ENCODE measurements at places on chromosomes 12 and 14. TPM values are rescaled to one million over a fixed set of nuclear protein-coding genes. Genes with fewer than 3 reads are reported as not detected.

GRCh38 chr14:51792809-51793208 is 67.6 kb upstream of the GNG2 start:
- peaks cover 28% of the 10 kb centered on the region for H3K27me3 ChIP-seq
- no peaks in the 10 kb centered on the region for H3K36me3 ChIP-seq
- H3K4me3 ChIP-seq: no peak overlapping the region
- no peak overlapping the region for H3K27ac ChIP-seq
- no peak for DNase-seq
- H3K4me1 ChIP-seq: no peaks in the 10 kb centered on the region

DNA sequence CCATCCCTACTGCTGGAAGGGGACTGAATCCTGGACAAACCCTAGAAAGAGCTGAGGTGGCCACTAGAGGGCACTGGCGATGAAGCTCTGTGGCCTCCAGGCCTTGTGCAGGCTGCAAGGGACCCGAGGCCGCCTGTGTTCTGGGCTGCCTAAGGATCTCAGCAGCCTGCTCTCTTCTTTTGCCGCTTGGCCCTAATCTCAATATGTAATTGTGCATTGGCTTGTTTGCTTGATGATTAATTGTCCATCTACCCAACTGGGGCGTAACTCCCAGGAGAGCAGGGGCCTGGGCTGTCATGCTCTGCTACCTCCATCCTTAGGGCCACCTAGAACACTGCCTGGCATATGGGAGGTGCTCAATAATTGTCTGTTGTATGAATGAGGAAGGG is 73.8 kb downstream of the SYNE3 start:
- no peaks in the 10 kb centered on the region for H3K27me3 ChIP-seq

- H3K27ac ChIP-seq: peak overlapping the region; percentile 91
- H3K4me3 ChIP-seq: no peak overlapping the region
- DNase-seq: no peak
- H3K36me3 ChIP-seq: no peaks in the 10 kb centered on the region
Observed at GRCh38 chr12:9027161-9028059, 38.1 kb downstream of the KLRG1 start.

- peaks cover 31% of the 10 kb centered on the region for H3K4me1 ChIP-seq
- H3K36me3 ChIP-seq: peaks cover 8% of the 10 kb centered on the region
- peaks cover 7% of the 10 kb centered on the region for H3K27me3 ChIP-seq
- H3K4me3 ChIP-seq: no peak overlapping the region
- no peak overlapping the region for H3K27ac ChIP-seq
Observed at GRCh38 chr12:51028126-51028812, 2.1 kb upstream of the SLC11A2 start.

- H3K36me3 ChIP-seq: no peaks in the 10 kb centered on the region
- H3K4me3 ChIP-seq: no peak overlapping the region
- no peak overlapping the region for H3K27ac ChIP-seq
- H3K27me3 ChIP-seq: peaks cover 38% of the 10 kb centered on the region
- no peaks in the 10 kb centered on the region for H3K4me1 ChIP-seq
Observed at GRCh38 chr12:52944683-52945388, 4.1 kb upstream of the KRT18 start.

- no peak overlapping the region for H3K4me3 ChIP-seq
- no peak overlapping the region for H3K27ac ChIP-seq
Observed at GRCh38 chr12:65518771-65519170, 240.3 kb downstream of the MSRB3 start.

DNA sequence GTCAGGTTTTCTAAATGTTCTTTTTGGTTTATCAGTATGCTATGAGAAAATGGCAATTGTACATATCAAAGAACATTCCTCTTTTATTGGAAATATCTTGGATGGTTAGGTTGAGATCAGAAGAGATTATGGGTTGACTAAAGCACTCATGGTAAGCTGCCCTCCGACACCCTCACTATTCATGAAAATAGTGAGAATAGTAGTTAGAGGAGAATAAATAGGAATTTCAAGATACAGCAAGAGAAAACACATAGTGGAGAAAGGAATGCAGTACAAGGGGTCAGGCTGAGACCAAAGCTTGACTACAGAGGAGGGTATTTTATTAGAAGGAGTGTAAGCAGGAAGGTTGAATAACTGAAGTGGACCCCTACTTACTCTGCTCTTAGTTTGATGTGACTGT is 112.5 kb downstream of the PTPRQ start:
- no peak overlapping the region for H3K4me3 ChIP-seq
- no peaks in the 10 kb centered on the region for H3K4me1 ChIP-seq
- H3K36me3 ChIP-seq: no peaks in the 10 kb centered on the region
- H3K27me3 ChIP-seq: no peaks in the 10 kb centered on the region

GRCh38 chr12:122518908-122519307 is 7.8 kb downstream of the RSRC2 start:
- peaks cover 92% of the 10 kb centered on the region for H3K36me3 ChIP-seq
- H3K27ac ChIP-seq: peak overlapping the region; percentile 19
- no peak for DNase-seq

- no peaks in the 10 kb centered on the region for H3K36me3 ChIP-seq
- H3K4me3 ChIP-seq: no peak overlapping the region
- no peak overlapping the region for H3K27ac ChIP-seq
Observed at GRCh38 chr14:36701132-36701531, 39.5 kb downstream of the PAX9 start.

GRCh38 chr12:115199831-115200230 is 515.9 kb upstream of the TBX3 start:
- H3K27me3 ChIP-seq: no peaks in the 10 kb centered on the region
- no peak for DNase-seq
- H3K36me3 ChIP-seq: no peaks in the 10 kb centered on the region

GRCh38 chr14:71237556-71237955 is 330.3 kb downstream of the PCNX1 start:
- peaks cover 14% of the 10 kb centered on the region for H3K27me3 ChIP-seq
- H3K4me3 ChIP-seq: no peak overlapping the region
- peaks cover 9% of the 10 kb centered on the region for H3K4me1 ChIP-seq
- no peak overlapping the region for H3K27ac ChIP-seq

- H3K36me3 ChIP-seq: no peaks in the 10 kb centered on the region
- H3K4me3 ChIP-seq: no peak overlapping the region
- no peak overlapping the region for H3K27ac ChIP-seq
Observed at GRCh38 chr12:5969974-5970690, 25.1 kb upstream of the ANO2 start.

- peaks cover 27% of the 10 kb centered on the region for H3K27me3 ChIP-seq
- H3K4me3 ChIP-seq: no peak overlapping the region
- no peak overlapping the region for H3K27ac ChIP-seq
- peak; percentile 13 for DNase-seq
- no peaks in the 10 kb centered on the region for H3K36me3 ChIP-seq
Observed at GRCh38 chr14:34722723-34723545, 8.5 kb upstream of the CFL2 start.

GRCh38 chr12:11981121-11981733 is 89.5 kb upstream of the BCL2L14 start:
- peaks cover 63% of the 10 kb centered on the region for H3K4me1 ChIP-seq
- peak overlapping the region; percentile 98 for H3K27ac ChIP-seq
- peak; percentile 60 for DNase-seq
- H3K4me3 ChIP-seq: peak overlapping the region; percentile 33

GRCh38 chr12:8985213-8985754 is 4.1 kb upstream of the KLRG1 start:
- no peak for DNase-seq
- peaks cover under 1% of the 10 kb centered on the region for H3K36me3 ChIP-seq
- H3K27me3 ChIP-seq: peaks cover 6% of the 10 kb centered on the region
- no peak overlapping the region for H3K27ac ChIP-seq
- H3K4me3 ChIP-seq: no peak overlapping the region

GRCh38 chr14:89308232-89308959 is 108.6 kb downstream of the FOXN3 start:
- H3K4me3 ChIP-seq: no peak overlapping the region
- H3K27me3 ChIP-seq: no peaks in the 10 kb centered on the region
- no peak for DNase-seq
- H3K36me3 ChIP-seq: peaks cover 19% of the 10 kb centered on the region

DNA sequence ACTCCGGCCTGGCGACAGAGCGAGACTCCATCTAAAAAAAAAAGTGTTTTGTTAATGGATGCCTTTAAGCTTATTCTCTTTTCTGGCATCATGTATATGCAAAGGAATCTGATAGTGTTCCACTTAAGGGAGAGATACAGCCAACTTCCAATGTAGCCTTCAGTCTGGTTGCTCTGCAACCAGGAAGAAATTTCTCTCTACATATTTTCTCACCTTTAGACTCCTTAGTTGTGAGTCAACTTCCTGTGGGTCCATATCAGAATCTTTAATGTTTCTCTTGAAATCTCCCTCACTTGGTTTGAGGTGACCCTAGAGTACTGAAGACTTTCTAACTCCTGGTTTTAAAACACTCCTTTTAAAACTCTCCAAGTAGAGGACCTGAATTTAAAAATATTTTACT is 340.4 kb downstream of the SLC6A15 start:
- no peaks in the 10 kb centered on the region for H3K4me1 ChIP-seq
- no peaks in the 10 kb centered on the region for H3K27me3 ChIP-seq
- H3K36me3 ChIP-seq: no peaks in the 10 kb centered on the region
- no peak overlapping the region for H3K4me3 ChIP-seq
- DNase-seq: no peak

- H3K36me3 ChIP-seq: no peaks in the 10 kb centered on the region
- no peaks in the 10 kb centered on the region for H3K4me1 ChIP-seq
- no peak for DNase-seq
- no peak overlapping the region for H3K4me3 ChIP-seq
- no peak overlapping the region for H3K27ac ChIP-seq
Observed at GRCh38 chr14:95961481-95961880, 77.7 kb upstream of the C14orf132 start.

GRCh38 chr14:52299692-52300278 is 14.3 kb upstream of the PTGER2 start:
- no peak overlapping the region for H3K4me3 ChIP-seq
- peaks cover 35% of the 10 kb centered on the region for H3K4me1 ChIP-seq

DNA sequence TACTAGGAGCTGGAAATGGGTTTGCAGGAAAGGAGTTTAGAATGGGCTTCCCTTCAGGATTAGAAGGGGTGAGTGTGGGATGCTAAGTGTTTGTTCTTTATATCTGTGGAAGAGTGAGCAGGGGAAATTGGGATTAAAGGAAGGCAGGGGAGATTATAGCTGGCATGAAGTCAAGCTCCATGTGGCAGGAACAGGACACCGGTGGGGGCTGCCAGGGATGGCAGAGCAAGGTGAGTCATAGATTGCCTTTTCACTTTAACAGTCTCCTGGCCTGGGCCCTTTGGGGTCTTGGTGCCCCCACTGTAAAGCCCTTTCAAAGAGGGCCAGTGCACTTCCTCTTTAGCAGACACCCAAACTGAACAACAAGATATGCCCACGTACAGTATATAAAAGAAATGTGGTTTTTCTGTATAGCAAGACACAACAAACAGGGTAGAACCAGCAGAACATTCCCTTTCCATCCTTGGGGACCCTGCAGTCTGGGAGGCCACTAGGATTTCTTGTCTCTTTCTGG is 23.1 kb upstream of the FBXO21 start:
- no peak overlapping the region for H3K27ac ChIP-seq
- no peaks in the 10 kb centered on the region for H3K4me1 ChIP-seq
- no peak for DNase-seq

DNA sequence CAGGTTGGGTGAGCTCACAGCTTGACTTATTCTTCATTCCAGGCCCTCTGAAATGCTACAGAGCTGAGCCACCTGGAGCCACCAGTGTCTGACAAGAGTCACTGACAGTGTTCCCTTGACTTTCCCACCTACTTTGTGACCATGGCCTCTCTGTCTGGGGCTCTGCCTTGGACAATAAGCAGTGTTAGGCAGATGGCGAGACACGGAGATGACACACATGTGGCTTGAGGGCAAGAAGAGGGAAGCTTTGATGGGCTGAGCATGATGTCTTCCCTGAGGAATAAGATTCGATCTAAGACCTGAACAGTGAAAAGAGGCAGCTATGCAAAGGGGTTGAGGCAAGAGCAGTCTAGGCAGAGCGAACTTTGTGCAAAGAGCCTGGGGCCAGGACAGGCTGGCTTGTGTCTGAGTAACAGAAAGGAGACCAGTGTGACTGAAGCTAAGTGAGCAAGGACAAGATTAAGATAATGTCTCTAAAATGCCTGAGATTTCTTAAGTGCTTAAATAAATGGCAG is 105.5 kb downstream of the NUAK1 start:
- H3K4me1 ChIP-seq: peaks cover 13% of the 10 kb centered on the region
- H3K27ac ChIP-seq: no peak overlapping the region
- H3K4me3 ChIP-seq: no peak overlapping the region
- peaks cover 2% of the 10 kb centered on the region for H3K27me3 ChIP-seq

- no peak overlapping the region for H3K4me3 ChIP-seq
- peaks cover 91% of the 10 kb centered on the region for H3K36me3 ChIP-seq
- no peak for DNase-seq
- peak overlapping the region; percentile 82 for H3K27ac ChIP-seq
Observed at GRCh38 chr12:54522243-54522642, 24.7 kb downstream of the NCKAP1L start.

DNA sequence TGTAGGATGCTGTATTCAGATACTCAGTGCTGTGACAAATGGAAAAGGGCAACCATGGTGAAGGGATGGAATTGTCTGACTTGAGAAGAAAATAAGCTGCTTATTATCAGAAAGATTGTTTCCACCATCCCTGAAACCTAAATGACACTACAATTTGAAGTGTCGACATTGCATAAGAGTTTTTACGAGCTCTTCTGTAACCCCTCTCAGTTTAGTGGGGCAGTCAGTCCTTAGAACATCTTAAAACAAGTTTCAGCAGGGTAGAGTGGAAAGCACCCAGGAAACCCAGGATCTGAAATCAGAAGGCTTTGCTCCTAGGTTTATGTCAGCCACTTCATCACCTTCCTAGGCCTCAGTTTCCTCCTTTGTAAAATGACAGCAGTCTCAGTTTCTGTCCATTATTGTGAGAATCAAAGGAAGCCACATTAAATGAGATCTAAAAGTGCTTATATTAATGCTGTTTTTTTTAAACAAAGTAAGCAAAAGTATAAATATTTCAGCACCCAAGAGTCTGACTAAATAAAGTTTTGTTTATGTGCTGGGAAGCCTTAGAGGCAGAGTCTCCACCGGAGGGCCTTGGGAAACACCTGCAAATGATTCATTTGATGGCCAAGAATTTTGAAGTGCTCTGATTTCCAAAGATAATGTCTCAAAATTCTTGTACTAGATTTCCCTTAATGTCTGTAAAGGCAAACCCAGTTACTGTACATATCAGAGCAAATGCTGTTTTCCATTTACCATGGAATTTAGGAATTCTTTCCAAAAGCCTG is 1.8 kb downstream of the IFT43 start:
- no peak overlapping the region for H3K27ac ChIP-seq
- no peak for DNase-seq
- H3K27me3 ChIP-seq: peaks cover 22% of the 10 kb centered on the region

- no peak for DNase-seq
- H3K27ac ChIP-seq: no peak overlapping the region
- H3K4me3 ChIP-seq: peak overlapping the region; percentile 57
Observed at GRCh38 chr12:41932470-41932991, 212.1 kb downstream of the GXYLT1 start.

The ERBB3 gene
- 0.71 TPM for total RNA-seq

The GRIP1 gene
- total RNA-seq: not detected

The KIF26A gene
- total RNA-seq: 0.34 TPM

The GSKIP gene
- total RNA-seq: 21.4 TPM

The CEBPE gene
- total RNA-seq: not detected

The CLEC9A gene
- not detected for total RNA-seq

The TAS2R42 gene
- not detected for total RNA-seq

The SERPINA4 gene
- not detected for total RNA-seq

The ISM2 gene
- total RNA-seq: not detected

The LHX5 gene
- total RNA-seq: not detected

The SERPINA3 gene
- total RNA-seq: not detected

The KLRC4 gene
- not detected for total RNA-seq

The SRGAP1 gene
- 0.07 TPM for total RNA-seq
